ENCODE measurements at places on chromosomes 5 and 9. TPM values are rescaled to one million over a fixed set of nuclear protein-coding genes. Genes with fewer than 3 reads are reported as not detected.

GRCh38 chr5:126182971-126183695 lies 240.1 kb upstream of the GRAMD2B start:
- peak; percentile 16 for DNase-seq

DNA sequence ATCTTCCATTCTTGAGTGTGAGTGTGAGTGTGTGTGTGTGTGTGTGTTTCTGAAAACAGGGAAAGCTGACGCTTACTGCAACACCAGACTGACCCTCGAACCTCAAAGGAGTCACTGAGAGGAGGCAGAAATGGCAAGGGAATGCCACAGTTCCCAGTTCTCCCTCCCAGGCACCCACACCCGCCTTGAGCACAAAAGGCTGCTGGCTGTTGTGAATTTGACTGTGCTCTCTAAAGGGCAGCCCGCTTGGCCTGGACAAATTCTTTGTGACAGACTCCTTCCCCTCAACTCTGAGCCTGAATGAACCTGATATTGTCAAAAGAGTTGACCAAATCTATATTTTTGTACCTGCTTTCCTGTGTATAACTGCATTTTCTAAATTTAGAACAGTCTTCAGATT lies 245.7 kb upstream of the IRX2 start:
- no peak for DNase-seq

- peak; percentile 87 for DNase-seq
These were observed 98.2 kb downstream of the CAMSAP1 start for GRCh38 chr9:135809166-135809565.

DNA sequence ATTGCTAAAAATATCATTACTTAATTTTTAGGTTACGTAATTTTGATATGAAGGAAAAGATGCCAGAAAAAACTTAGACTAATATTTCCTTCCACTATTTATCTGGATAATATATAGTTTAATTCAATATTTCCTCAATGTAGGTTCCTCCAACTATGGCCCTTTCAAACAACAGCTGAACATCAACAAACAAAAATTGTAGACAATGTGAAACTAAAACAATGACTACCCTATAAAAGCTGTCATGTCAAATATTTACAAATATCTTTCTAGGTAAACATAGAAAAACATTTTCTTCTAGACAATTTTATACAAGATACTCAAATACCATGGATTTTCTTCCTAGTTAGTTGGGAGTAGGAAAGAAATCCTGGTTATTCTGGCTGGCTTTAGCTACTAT lies 16.9 kb downstream of the ELOVL7 start:
- no peak for DNase-seq

The SURF6 gene
- 13.5 TPM for total RNA-seq

DNA sequence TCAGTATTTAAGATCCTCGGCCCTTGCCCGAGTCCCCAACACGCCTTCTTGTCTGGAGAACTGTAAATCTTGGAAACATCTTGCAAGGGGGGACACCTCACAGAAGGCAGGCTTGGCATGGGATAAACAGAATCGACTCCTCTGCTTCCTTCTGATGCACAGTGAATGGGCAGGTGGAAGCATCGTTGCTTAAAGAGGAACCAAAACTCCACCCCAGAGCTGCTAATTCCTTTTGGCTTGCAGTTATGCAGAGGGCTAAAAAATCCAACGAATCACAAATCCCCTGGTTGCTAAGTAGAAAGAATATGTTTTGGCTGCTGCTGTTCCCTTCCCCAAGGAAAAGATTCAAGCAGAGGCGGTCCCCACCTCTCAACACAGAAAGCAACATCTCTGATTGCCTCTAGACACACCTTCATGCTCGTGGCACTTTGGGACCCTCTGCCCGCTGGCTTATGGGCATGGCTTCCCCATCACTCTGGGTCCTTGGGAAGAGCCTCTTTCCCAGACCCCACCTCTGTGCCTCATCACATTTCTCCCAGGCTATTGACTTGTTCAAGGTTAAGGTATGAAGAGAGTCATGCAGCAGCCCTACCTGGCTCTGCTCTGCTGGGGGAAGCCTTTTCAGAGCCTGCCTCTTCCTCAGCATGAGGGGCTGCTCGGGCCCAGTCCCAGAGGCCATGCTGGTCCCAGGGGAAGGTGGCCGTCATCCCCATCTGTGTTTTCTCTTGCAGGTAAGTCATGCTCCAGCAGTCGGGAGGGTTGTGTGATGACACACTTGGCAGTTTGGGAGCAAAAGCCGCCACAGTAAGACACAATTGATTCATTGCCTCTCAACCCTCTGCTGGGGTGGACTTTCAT lies 137.1 kb downstream of the KCNIP1 start:
- DNase-seq, result no peak

GRCh38 chr9:133787754-133788025 lies 49.5 kb upstream of the SARDH start:
- peak; percentile 25 for DNase-seq

GRCh38 chr9:137756045-137756744 lies 121.4 kb upstream of the CACNA1B start:
- peak; percentile 7 for DNase-seq

GRCh38 chr5:83540105-83540504 lies 68.6 kb downstream of the VCAN start:
- DNase-seq, result peak; percentile 50

- no peak for DNase-seq
These were observed 290.2 kb upstream of the MAP3K1 start for GRCh38 chr5:56525113-56525512.

DNA sequence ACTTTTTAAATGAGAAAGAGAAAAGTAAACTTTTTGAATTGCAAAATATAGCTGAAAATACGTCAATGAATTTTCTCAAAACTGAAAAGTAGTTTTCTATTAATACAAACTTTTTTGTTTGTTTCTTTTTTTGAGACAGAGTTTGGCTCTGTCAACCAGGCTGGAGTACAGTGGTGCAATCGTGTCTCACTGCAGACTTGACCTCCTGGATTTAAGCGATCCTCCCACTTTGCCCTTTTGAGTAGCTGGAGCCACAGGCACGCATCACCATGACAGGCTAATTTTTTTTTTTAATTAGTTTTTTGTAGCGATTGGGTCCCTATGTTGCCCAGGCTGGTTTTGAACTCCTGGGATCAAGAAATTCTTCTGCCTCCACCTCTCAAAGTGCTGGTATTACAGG lies 610.4 kb downstream of the ELAVL2 start:
- DNase-seq, result no peak

- DNase-seq, result peak; percentile 78
These were observed 23.7 kb downstream of the ACTL7A start for GRCh38 chr9:108885643-108886348.

DNA sequence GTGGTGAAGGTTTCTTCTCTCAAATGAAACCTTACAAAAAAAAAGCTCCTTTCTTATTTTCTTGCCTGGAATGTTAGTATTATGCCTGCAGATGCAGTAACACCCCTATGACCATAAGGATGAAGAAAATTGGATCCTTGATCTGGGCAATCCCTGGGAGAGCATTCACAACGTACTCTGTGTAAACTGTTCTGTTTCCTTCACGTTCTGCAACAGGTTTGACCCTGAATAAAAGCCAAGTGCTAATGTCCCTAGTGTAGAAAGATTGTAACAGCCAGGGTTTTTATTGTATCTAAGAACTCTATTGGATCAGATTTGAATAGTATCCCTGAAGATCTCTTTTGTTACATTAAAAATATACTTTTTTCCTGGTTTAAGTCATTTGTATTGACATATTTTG lies 1639.6 kb upstream of the ACO1 start:
- no peak for DNase-seq

DNA sequence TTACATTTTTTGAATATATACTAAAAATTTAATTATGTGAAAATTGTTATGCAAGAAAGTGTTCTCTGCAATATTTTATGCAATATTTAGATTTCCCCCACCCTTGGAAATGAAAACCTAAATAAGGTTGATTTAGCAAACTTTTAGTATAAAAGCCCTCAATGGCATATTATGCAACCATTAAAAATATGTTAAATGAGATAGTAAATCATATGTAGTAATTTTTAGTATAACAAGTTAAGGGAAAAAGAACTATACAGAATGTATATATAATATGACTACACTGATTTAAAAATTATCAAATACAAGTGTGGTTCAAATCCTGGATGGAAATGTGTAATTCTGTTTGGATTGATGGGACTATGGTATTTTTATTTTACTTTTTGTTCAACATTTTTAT lies 116.9 kb upstream of the MEF2C start:
- no peak for DNase-seq

The SEMA6A gene
- total RNA-seq, result 0.41 TPM

DNA sequence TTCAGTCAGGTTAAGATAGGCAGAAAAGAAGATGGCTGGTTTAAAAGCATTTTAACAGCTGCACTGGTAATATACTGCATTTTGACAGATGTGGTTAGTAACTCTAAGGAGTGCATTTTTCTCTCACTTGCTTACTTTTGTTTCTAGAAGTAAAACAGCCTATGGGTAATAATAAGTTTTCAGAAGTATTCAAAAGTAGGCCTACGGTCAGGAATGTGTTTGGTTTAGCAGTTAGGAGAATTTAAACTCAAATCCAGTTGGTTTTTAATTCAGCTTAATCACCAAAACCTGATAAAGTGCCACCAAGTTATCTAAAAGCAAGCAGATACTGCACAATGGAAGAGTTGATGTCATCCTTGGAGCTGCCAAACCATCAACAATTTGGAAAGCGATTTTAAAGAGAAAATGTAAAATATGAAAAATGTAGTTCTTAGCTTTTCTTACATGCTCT lies 160.3 kb downstream of the ARSB start:
- peak; percentile 95 for DNase-seq

DNA sequence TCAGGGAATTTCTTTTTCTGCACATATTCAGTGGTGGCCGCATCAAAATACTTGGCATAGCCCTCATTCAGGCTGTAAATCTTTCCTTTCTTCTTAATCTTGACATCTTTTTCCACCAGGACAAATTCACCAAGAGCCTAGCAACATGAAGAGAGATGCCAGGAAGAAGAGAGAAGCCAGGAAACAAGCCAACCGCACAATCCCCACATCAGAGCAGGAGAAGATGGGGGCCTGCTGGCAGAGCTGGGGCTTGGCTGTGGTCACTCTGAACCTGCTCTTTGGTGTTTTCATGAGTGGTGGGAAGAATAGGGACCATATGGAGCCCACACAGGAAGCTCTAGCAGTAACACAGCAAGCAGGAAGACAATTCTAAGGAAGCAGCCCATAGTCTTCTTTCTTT lies 12.4 kb downstream of the PCAT7 start:
- no peak for DNase-seq

- DNase-seq, result no peak
These were observed 110.5 kb downstream of the MEGF10 start for GRCh38 chr5:127400946-127401670.

GRCh38 chr9:112166176-112167140 lies 8.6 kb downstream of the SUSD1 start:
- peak; percentile 34 for DNase-seq

DNA sequence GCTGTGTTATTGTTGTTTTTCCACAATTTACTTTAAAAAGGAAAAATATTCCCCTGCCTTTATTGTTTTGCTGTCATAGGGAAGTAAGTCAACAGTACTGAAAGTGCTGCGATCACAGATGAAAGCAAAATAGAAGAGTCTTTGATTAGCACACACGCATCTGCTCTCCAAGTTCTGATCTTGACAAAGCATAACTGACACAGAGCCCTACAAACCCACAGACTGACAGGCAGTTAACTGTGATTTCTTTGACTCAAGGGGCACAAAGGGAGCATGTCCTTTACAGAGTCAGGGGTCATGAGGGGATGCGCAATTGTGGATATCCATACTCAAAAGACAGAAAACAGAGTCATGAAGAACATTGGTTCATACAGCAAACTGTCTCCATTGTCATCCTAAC lies 123.7 kb downstream of the SNCAIP start:
- DNase-seq, result no peak

GRCh38 chr5:135026645-135027265 lies 7.3 kb downstream of the PITX1 start:
- no peak for DNase-seq

DNA sequence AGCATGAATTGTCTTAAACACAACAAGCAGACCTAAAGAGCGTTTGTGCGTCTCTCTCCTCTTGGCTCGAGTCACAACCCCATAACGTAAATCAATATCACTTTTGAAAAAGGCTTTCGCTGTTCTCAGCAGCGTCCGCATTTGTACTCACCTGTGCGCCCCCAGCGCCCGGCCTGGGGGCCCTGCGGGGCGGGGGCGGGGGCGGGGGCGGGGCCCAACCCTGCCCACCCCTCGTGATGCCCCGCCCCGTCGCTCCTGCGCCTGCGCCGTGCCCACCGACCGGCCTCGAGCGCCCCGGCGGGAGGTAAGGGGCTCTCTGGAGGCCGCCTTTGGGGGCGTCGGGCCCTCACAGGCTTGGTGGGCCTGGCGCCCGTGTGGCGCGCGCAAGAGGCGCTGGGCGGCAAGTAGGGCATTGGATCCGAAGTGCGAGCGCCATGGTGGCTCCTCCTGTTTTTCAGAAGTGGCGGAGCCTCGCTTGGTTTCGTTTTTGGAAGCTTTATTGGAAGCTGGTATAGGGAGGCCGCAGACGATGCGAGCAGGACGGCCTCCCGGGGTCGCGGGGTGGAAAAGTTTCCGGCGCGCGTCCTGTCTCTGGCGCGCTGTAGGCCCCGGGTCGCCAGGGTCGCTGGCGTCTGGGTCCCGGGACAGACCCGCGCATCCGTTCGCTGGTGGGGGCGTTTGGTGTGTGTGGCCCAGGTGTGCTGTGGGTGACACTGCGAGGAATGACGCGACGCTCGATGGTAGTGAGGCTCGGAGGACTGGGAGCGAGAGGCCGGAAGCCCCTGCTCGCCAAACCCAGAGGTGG lies at the start of gene STX17:
Gene STX17 (plus strand): TSS at position 252 of the 805 bp plus-strand sequence. CDS start 8,586 bp downstream, outside the sequence.
- peak; percentile 73 for DNase-seq

- DNase-seq, result no peak
These were observed 76.7 kb upstream of the CCNG1 start for GRCh38 chr5:163360656-163361055.

DNA sequence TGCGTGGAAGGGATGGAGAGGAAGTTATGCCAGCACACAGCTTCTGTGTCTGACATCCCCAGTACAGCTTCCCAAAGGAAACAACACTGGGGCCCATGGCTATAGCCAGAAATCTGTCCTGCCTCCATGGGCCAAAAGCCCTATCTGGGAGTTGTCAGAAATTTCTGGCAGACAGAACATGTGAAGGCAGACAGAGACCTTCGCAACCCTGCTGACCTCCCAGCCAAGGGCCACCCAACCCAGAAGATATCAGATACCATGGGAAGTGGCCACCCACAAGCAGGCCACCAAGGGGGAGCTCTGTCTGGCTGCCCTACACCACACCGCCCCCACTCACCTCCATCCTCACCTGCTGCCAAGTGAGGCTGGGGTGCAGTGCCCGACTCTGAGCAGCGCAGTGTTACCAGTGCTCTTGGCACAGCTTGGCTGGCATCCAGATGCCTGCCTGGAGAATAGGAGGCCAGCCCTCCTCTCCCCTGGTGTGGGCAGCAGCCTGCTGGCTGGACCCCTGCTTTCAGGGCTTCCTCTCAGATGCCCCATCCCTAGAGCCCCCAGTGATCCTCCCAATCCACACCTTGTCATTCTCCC lies 61.6 kb upstream of the NEURL1B start:
- DNase-seq, result no peak

All from fibroblast of the aortic adventitia (primary cell).